NCI-H1092 (cell line): ENCODE measurements at places on chromosomes 4 and X.

- no peak for DNase-seq
Measured at GRCh38 chrX:53714580-53715345, 28.2 kb upstream of the HUWE1 start.

GRCh38 chr4:82652062-82652461 lies 90.3 kb upstream of the TMEM150C start:
- DNase-seq = no peak

GRCh38 chr4:85233516-85233915 lies 241.4 kb upstream of the ARHGAP24 start:
- DNase-seq = no peak

DNA sequence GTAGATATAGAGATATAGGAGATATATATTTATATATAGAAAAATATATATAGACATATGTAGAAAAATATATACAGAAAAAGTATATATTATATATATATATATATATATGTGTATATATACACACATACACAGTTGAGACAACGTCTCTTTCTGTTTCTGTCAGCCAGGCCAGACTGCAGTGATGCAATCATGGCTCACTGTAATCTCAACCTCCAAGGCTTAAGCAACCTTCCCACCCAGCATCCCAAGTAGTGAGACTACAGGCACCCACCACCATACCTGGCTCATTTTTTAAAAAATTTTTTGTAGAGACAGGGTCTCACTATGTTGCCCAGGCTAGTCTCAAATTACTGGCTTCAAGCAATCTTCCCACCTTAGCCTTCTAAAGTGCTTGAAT lies 426.3 kb downstream of the GPM6A start:
- DNase-seq = no peak

DNA sequence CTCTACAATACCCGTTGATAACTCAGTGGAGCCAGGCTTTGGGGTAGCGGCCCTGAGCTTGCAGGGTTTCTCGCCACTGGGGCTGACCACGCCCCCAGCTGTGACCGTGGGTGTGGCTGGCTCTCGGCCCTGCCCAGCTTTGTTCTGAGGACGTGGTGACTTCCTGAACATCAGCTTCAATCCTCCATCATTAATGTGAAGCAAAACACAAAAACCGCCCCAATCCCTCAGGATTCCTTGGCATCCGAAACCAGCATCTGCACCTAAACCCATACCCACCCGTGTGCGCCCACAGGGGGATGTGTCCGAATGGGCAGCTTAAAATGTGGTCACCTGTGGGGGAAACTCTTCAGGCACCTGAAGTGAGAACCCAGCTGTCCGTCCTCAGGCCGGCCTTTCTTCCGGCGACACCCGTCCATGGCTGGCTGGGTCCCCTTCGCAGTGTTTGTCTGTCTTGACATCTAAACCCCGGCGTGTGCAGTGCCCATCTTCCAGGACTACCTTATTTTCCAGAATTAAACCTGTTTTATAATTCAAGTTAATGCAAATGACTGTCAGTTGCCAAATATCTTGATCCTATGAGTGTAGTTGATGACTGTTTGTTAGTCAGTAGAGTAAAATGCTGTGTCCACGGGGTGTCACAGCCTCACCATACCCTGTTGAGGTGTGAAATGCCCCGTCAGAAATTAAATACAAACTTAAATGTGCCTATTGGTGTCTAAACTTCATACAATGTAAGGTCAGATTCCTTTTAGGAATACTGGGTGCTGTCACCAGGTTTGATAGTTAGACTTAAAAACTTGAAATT lies 27.3 kb downstream of the NELFA start:
- no peak for DNase-seq

DNA sequence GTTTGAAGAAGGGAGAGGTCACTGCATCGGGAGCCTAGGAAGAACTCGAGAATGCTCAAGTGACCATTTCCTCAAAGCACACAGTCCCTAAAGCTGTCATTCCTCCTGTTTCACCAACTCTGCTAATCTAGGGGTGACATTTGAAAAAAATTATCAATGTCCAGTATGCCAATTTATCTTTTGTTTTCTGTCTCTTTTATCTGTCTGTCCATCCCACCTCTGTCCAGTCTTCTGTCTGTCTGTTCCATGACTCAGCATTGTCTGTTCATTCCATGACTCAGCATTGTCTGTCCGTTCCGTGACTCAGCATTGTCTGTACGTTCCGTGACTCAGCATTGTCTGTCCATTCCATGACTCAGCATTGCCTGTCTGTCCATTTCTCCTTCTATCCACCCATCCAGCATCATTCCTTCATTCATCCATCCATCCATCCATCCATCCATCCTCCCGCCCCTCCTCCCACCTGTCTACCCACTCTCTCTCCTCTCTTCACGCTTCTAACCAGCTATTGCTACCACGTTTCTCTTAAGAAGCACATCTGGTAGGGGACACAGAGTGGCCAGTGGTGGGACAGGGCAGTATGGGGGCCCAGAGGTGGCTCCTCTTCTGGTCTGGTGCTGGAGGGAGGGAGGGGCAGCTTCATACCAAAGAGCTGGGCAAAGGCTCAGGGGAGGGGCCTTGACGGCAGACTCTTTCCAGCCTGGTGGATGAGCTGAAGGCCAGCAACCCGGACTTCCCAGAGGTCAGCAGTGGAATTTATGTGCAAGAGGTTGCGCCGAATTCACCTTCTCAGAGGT lies 34.1 kb downstream of the HTRA3 start:
- no peak for DNase-seq

DNA sequence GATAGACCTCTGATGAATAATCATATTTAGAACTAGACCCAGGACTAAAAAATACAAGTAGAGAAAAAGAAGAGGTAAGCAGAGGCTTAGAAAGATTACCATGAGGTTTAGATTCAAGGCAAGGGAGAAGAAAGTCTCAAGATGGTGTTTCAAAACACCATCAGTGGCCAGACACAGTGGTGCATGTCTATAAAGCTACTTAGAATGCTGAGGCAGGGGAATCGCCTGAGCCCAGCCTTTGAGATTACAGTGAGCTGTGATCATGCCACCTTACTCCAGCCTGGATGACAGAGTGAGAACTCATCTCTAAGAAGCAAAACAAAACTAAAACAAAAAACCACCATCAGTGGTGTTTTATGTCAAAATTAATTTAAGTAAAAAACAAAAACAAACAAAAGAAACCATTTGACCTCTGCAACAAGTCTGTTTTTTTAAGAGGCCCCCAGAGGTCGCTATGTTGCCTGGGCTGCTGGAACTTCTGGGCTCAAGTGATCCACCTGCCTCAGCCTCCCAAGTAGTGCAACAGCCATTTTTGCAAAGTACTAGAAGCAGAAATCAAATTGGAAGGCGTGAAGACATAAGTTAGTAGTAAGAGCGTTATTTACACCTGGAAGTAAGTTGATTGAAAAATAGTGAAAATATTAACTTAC lies 784.3 kb downstream of the ADGRL3 start:
- DNase-seq = no peak

DNA sequence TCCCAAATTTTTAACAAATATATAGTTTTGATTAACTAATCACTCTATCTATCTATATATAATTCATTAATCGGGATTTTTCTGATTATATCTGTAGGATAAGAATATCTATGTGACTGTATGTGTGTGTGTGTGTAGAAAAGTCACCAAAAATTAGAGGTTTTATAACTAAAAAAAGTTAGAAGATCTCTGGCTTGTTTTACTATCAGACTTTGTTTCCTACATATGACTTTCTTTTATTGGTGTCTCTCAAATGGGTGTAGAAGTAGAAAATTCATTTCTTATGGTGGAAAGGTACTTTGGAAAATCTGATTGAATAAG lies 26.7 kb upstream of the TMPRSS11D start:
- DNase-seq = no peak

DNA sequence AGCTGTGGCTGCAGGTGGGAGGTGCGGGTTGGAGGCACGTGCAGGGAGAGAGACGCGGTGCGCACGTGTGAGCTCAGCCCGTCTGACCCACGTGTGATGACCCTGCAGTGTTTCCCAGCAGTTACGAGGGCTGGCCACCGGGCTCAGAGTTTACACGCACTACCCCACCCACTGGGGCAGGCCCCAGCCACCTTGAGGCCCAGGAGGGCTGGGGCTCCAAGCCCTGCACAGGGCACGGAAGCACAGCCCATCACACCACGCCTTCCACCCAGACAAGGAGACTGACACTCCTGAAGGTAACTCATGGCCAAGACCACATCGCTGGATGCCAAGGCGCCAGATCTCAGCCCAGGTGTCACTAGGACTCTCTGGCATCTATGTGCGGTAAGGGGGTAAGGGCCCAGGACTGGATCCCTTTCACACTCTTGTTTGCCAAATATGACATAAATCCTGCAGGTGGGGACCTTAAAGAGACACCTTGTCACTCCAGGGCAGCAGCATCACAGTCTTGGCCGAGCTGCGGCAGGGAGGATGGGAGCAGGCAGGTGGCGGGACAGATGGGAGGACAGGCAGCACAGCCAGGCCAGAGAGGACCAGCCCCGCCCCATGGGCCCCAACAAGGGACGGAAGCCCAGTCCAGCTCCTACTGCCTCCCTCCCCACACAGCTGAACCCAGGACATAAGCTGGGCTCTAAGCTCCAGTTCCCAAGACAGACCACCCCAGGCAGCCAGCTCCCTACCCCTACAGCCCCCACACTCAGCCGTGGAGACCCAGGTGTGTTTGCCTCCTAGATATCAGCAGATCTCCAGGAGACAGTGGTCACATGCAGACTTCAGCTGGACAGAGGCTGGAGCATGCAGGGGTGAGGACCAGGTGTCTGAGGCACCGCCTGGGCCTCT lies 56.8 kb downstream of the ZFYVE28 start:
- DNase-seq = no peak

GRCh38 chr4:16926214-16926613 lies 27.8 kb upstream of the LDB2 start:
- no peak for DNase-seq

- no peak for DNase-seq
Measured at GRCh38 chr4:148044089-148044911, 312.4 kb downstream of the ARHGAP10 start.

- no peak for DNase-seq
Measured at GRCh38 chrX:146055733-146056132, 238.1 kb downstream of the SLITRK2 start.

DNA sequence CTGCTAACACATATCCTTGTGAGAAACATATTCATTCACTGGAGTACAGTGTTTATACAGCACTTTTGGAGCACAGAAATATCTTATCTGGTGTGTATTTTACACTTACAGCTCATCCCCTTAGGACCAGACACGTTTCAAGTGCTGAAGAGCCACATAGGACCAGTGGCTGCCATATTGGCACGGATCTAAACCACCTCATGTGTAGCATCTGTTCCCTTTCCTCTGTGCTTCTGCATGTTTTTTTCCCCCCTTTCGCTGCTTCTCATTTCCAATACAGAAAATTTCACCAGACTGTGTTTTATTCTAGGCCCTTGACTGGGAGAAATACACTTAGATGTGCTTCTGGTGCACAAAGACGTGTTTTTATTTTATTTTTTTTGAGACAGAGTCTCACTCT lies 69.7 kb upstream of the RBMX start:
- DNase-seq = no peak

GRCh38 chr4:130233377-130234047 lies 1137.6 kb downstream of the C4orf33 start:
- no peak for DNase-seq

GRCh38 chr4:100581337-100581736 lies 63.5 kb upstream of the EMCN start:
- no peak for DNase-seq

- no peak for DNase-seq
Measured at GRCh38 chr4:45345558-45345957, 619.2 kb upstream of the GNPDA2 start.

GRCh38 chr4:13309751-13310150 lies 174.4 kb downstream of the RAB28 start:
- DNase-seq = no peak

GRCh38 chr4:25795566-25796454 lies 67.0 kb downstream of the SEL1L3 start:
- no peak for DNase-seq

- no peak for DNase-seq
Measured at GRCh38 chrX:150761176-150761818, 68.1 kb downstream of the MTMR1 start.

GRCh38 chr4:78298618-78299017 lies 241.5 kb downstream of the FRAS1 start:
- DNase-seq = no peak

GRCh38 chr4:67250131-67250896 lies 295.0 kb downstream of the CENPC start:
- DNase-seq = no peak

- DNase-seq = no peak
Measured at GRCh38 chr4:131316086-131316485, 1833.0 kb upstream of the PCDH10 start.

- no peak for DNase-seq
Measured at GRCh38 chr4:52979020-52979419, 116.9 kb downstream of the RASL11B start.

DNA sequence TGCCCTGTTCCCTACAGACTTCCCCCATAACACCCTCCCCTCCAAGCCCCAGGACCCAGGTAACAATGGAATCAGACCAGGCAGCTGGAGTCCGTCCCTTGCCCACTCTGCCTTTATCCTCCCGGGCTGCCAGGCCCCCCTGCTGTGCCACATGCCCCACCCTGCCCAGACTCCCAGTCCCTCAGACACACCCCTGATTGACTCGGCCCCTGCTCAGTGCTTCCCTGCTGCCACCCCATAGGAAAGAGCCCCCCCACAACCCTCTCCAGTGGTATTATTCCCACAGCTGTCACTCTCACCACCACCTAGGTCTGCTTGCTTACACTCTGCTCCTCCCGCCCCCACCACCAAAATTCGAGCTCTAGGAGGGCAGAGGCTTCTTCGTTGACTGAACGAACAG lies 4.7 kb upstream of the NAA10 start:
- DNase-seq = no peak

- no peak for DNase-seq
Measured at GRCh38 chrX:29862126-29862677, 353.2 kb upstream of the MAGEB2 start.

GRCh38 chr4:52665592-52665991 lies 6.5 kb upstream of the USP46 start:
- DNase-seq = no peak

DNA sequence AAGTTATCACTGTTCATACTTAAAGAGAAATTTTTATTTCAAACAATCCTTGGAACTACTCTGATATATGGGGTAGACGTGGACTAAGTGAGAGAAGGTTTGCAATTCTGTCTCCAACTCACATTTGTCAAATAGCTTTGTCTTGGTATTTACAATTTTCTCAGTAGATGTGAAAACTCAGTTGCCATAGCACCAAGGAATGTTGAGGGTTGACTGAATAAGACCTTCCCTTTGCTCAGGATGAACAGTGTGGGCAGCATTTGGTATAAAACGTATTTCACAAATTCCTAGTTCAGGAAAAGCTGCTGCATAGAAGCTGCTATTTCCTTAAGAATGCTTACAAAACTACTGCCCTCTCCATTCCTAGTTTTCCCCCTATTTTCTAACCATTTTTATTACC lies 399.5 kb downstream of the NKX6-1 start:
- no peak for DNase-seq
